ENCODE measurements at places on chromosomes 5 and 9.

GRCh38 chr9:117247266-117247665 lies 167.6 kb downstream of the ASTN2 start:
- peak; percentile 34 for DNase-seq

- no peak for DNase-seq
These were observed 140.5 kb upstream of the RUSC2 start for GRCh38 chr9:35349287-35349990.

DNA sequence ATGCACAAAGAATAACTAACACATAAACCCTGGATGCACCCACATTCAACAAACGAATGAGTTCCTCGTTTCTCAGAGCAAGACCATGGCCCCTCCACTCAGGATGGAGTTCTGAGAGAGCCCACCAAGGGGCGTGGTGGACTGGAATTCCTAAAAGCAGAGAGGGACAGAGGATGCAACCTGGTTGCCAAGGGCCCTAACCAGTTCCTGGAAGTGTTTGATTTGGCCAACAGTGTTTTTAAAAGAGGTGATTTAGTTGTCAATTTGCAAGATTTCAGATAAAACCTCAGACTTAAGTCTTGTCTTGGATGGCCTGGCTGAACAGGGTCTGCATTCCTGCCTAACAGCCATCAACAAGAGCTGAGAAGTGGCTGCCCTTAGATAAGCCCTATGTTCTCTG lies 34.4 kb downstream of the GLRA1 start:
- DNase-seq, result no peak

DNA sequence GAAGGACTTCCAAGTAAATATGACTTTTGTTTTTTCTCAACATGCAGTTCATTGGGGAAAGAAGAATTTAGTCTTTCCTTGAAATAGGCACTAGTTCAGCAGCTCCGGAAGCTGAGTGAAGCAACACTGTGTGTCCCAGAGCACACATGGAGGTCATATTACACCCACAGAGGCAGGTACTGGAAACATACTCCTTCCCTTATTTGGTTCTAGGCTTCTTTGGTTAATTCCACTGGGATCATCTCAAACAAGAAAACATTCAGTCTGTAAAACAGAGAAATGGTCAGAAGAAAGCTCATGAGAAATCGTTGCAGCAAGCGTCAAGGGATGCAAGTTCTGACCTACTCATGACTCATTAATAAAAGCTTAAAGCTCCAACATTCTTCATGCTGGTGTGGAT lies 175.1 kb upstream of the PCSK5 start:
- no peak for DNase-seq

- no peak for DNase-seq
These were observed 60.1 kb upstream of the FCHO2 start for GRCh38 chr5:72895758-72896157.

- DNase-seq, result no peak
These were observed 10.0 kb downstream of the MEF2C start for GRCh38 chr5:88872971-88873370.

GRCh38 chr9:88534456-88535225 lies at the start of gene NXNL2:
Gene NXNL2 (plus strand): TSS chr9:88535178. CDS start chr9:88535435, 257 bp downstream.
- DNase-seq, result peak; percentile 92
